Stimulated activated CD8-positive, alpha-beta memory T cell treated with anti-CD3 and anti-CD28 coated beads, Interleukin-4, amount 100 ng/mL, for 1 hour (primary cell): ENCODE measurements at places on chromosomes 16 and 17.

- DNase-seq, result no peak
Observed at GRCh38 chr17:6476810-6477179, 32.5 kb downstream of the PIMREG start.

DNA sequence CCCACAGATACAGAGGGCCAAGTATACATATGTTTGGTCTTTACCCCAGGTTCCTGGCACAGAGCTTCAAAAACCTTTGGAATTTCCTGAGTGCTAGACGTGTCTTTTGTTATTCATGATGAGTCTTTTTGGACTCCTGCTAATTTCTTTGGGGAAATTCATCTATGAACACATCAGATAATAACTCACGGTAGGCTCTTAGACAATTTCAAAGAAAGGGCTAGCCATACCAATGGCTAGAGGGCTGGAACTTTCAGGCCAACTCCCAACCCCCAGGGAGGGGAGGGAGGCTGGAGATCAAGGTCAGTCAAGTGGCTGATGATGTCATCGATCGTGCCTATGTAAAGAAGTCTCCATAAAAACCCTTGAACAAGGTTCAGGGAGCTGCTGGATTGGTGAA is 101.9 kb downstream of the STX8 start:
- no peak for DNase-seq

DNA sequence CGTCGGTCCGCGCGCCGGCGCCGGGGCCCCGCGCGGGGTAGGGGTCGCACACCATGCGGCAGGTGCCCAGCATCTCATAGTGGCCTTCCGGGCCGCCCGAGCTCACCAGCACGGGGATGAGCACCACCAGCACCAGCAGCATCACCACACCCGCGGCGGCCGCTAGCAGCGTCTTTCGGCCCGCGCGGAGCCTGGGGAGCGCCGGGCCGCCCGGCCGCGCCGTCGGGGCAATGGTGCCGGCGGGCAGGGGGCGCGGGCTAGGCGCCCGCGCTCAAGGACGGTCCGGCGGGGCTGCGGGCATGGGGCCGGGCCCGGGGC is 237 bp downstream of the C1QL1 start:
- no peak for DNase-seq

DNA sequence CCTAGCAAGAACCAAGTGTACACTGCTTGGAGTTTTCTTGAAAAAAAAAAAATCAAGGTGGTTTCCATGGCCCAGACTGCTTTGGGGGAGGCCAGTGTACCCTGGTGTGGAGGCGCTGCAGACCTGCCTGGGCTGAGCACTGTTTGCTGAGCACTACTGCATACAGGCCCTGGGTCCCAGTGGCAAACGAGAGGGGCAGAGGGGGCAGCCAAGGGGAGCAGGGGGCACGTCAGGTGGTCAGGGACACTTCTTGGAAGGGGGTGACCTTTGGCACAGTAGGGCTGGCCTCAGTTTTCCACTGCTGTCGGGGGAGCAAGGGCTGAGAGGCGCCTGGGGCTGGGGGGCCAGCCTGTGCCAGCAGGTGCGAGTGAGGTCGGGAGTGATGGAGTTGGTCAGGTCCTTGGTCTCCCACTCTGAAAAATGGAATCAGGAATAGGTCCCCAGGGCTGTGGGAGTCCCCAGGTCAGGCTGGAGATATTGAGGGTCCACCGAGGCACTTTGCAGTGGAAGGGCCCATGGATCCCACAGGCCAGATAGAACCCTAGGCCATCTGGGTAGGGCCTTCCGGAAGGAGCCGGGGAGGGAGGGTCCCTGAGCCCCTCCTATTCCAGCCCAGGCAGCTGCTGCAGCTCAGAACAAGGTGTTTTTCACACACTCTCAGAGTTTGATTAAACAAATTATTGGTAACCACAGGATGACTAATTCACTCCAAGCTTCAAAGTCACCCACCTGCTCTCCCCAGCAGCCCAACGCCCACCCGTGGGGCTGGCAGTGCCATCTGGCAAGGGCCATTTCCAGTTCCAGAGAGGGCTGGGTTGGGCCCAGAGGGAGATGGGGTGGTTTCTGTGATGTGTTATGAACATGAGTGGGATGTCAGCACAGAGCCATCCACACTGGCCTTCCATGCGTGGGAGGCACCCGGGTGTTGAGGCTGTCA is 3.5 kb downstream of the ZFPM1 start:
- no peak for DNase-seq

DNA sequence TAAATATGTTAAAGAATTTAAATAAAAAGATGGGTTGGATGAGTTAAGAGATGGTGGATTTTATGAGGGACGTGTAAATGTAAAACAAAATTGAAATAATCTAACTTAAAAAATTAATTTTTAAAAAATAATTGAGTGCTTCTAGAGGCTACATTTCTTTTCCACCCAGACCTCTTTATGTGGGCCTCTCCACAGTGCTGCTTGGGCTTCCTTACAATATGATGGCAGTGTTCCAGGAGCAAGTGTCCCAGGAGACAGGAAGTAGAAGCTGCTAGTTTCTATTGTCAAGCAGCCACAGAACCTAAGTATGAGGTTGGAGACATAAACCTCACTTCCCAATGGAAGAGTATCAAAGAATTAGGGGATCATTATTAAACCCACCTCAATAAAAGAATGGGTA is 205.7 kb upstream of the CPHXL start:
- DNase-seq, result no peak

GRCh38 chr17:12591021-12591735 is 74.5 kb upstream of the MYOCD start:
- no peak for DNase-seq

DNA sequence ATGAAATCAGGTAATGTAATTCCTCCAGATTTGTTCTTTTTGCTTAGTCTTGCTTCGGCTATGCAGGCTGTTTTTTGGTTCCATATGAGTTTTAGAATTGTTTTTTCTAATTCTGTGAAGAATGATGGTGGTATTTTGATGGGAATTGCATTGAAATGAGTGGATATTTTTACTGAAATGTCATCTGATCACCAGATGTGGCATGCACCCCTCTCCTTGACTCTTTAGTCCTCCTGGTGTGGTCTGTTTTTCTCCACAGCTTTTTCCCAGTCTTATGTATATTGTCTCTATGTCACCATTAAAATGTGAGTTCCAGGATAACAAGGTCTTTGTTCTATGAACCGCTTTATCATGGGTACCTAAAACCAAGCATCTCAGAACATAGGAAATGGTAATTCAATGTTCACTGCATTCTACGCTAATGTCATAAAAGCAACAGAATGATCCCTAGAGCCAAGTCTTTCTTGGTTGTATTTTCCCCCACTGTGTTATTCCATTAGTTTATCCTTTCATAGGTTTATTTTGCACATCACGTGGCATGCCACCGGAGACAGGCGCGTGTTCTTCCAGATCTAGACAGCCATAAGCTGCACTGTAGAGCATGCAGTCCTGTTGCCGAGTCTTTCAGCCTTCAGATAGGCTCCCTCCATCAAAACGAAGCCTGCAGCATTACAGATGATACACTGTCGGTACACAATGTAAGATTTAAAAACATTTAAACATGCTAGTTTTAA is 172.5 kb downstream of the RPTOR start:
- DNase-seq, result no peak

DNA sequence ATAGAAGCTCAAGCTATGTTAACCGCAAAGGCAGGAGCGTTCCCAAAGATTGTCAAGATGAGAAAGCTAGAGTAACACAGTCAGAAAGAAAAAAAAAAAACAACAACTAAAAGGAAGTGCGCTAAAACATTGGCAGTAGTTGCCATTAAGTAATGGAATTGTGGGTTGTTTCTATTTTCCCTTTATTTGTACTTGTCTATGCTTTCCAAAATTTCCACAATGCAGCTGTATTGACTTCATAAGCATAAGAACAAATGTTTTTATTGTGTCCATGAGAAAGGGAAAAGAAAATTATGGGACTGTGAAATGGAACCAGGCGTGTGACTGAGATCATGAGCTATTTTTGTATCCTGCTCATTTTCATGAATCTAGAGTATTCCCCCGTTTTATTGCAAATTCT is 153.4 kb downstream of the TMEM114 start:
- DNase-seq, result no peak

DNA sequence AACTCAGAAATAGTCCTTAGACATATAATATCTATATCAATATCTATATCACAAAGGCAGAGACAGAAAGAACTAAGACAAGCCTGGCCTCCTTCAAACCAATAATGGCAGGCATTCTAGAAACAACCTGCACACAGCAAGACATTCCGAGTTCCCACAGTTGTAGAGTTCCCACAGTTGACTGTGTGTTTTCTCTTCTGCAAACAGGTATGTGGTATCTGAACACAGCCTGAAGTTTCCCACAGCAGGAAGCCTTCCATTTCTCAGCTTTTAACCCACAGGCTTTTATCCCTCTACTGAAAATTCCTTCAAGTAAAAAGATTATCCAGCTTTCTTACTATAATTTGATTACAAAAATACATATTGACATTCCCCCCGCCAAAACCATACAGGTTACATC is 73.9 kb downstream of the ZZEF1 start:
- no peak for DNase-seq

DNA sequence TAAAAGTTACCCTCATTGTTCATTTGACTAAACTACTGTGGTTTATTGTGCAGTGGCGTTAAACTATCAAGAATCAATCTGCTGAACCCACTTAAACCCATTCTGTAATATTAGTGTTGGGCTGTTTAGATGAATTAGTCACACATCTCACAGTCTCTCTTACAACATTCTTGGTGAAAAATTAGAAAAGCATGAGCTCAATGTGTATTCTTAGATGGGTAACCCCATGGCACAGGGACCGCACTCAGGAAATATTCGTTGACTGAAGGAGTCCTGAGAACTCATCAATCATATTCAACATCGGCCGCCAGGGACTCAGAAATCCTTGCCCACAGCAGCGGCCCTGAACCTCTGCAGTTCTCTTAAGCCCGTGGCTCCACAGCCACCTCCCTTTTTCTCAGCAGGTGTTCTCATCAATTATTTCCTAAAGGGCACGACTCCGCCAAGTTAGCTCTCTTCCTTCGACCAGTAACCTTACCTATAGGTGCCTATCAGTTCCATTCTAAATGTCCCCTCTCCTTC is 155.6 kb downstream of the STX8 start:
- DNase-seq, result no peak

DNA sequence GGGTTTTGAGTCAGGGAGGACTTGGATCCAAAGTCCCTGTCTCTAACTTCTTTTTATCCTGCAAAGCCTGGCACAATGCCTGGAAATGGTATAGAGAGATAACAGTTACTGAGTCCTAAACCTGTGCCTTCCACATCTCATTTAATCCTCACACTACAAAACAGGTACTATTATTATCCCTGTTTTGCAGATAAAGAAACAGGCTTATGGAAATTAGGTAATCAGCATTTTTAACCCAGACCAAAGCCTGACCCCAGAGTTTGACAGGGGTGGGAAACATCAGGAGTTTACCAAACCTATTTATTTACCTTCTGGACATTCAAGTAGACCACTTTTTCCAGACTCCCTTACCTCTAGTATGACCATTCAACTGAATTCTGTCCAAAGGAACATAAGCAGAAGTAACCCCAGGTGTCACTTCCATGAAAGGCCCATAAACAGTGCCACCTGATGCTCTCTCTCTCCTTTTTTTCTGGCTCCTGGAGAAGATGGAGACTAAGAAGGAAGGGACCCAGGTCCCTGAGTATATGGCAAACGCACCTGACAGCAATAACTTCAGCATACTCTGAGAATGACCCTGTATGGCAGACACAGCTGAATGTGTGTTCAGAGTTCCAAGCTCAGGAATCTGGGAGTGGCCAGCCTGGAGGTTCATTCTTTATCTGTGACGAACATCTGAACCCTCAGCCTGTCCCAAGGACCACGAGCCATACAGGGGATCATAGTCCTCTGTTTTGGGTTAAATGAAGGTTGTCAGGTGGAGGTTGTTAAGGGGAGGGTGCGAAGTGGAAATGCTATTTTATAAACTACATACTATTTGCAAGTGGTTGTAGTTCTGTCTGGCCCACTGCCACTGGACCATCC is 62.7 kb downstream of the HLF start:
- no peak for DNase-seq

- DNase-seq, result no peak
Observed at GRCh38 chr16:17377360-17378324, 93.1 kb downstream of the XYLT1 start.

DNA sequence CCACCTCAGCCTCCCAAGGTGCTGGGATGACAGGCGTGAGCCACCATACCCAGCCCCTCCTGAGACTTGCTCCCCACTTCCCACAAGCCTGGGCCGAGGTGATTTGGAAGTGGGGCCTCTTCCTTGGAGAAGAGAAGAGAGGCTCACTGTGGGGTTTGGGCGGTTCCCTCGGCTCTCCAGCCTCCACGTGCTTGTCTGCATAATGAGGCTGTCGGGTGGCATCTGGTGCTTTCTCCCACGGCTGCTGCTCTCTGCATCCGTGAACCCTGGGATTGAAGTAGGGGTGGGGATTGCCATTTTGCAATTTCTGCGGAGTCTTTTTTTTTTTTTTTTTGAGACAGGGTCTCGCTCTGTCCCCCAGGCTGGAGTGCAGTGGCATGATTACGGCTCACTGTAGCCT is 101.4 kb downstream of the RAP1GAP2 start:
- DNase-seq, result no peak

DNA sequence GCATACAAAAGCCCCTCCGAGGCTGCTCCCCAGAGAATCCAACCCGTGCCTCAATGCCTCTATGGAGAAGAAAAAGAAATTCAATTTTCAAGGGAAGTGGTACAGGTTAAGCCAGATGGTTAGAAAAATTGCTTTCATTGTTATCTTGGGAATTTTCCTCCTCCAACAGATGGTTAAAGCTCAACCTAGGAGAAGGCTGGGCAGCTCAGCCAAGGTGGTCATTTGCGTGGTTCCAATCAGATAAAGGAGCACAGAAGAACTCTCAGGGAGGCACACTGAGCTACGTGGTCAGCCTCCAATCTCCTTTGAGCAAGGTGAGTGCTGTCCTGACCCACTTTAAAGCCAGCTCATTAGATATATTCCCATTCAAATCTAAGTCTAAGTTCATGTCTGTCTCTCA is 106.7 kb downstream of the STX8 start:
- DNase-seq, result no peak

DNA sequence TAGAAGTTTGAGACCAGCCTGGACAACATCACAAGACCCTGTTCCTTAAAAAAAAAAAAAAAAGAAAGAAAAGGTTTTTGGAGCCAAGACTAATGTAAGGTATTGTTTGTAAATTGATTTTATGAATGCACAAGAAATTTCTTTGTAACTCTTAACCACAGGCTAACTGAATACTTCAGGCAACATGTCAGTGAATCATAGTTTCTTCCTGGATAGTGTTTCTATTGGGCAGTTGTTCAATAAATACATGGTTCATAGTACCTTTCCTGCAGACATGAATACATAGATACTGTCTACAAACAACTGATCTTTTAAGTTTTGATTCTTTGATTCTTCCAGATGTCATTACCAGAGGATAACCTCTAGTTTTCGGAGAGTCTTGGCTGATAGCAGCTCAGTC is 11.6 kb downstream of the DDX42 start:
- no peak for DNase-seq

GRCh38 chr16:54129810-54130209 is 156.8 kb downstream of the IRX3 start:
- no peak for DNase-seq

DNA sequence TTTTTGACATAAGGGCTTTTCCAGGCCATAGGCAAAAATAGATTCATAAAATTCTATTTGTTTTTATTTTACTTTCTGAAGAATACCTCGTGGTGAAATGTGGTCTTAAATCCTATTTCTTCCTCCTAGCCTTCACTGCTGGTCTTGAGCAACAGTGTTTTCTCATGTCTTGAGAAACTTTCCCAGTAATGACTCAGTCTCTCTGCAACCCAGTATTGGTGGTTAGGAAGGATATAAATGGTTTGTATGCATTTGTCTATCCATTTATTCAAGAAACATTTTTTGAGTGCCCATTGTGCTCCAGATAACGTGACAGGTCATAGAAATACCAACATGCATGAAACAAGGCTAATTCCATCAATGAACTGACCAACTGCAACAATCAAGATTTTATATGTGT is 213.9 kb downstream of the TMEM114 start:
- DNase-seq, result no peak

- DNase-seq, result no peak
Observed at GRCh38 chr17:74803388-74803930, 27.3 kb upstream of the NAT9 start.
